Activated CD4-positive, alpha-beta T cell treated with anti-CD3 and anti-CD28 coated beads, Interleukin-2, amount 10 ng/mL, durations not matched to agents 24 days and 14 days (primary cell): ENCODE measurements at places on chromosomes 4 and X. TPM values are rescaled to one million over a fixed set of nuclear protein-coding genes. Genes with fewer than 3 reads are reported as not detected.

- peaks cover 8% of the 10 kb centered on the region for H3K27me3 ChIP-seq
- peak; percentile 59 for DNase-seq
- no peak overlapping the region for H3K27ac ChIP-seq
- no peak overlapping the region for H3K4me3 ChIP-seq
- no peaks in the 10 kb centered on the region for H3K36me3 ChIP-seq
Measured at GRCh38 chr4:78691971-78692821, 84.0 kb upstream of the BMP2K start.

The SHISA3 gene
- 0.09 and 0.23 TPM in 2 replicates for total RNA-seq

GRCh38 chrX:115330498-115331168 is 41.1 kb downstream of the LUZP4 start:
- H3K4me3 ChIP-seq, result no peak overlapping the region
- DNase-seq, result peak; percentile 63
- no peaks in the 10 kb centered on the region for H3K36me3 ChIP-seq
- H3K27ac ChIP-seq, result no peak overlapping the region
- no peaks in the 10 kb centered on the region for H3K27me3 ChIP-seq

DNA sequence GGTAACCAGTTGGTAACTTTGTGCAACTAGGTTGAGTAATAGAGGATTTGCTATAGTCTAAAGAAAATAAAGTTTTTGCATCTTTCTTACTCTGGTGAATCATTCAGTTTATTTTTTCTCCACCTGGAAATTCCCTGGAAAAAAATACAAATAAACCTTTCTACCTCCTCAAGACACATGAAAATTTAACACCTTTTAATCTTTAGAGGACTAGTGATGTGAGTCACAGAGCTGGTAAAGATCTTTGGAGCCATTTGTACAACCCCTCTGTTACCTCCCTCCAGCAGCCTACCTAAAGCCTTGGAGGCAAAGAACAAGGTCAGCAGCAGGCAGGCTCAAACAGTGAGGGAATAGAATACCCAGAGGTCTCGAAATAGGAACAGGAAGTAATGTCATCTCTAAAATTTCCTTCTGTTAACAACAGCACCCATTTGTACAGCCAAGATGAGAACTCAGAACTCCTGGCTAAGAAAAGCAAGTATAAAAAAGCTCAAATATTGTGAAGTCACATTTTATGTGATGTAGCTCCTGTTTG is 10.2 kb upstream of the MAOB start:
- H3K27ac ChIP-seq, result no peak overlapping the region
- H3K36me3 ChIP-seq, result no peaks in the 10 kb centered on the region
- no peaks in the 10 kb centered on the region for H3K27me3 ChIP-seq
- no peak overlapping the region for H3K4me3 ChIP-seq

The RAI2 gene
- total RNA-seq, result 0.14 and 0.16 TPM in 2 replicates

GRCh38 chr4:16160457-16160856 is 65.8 kb downstream of the TAPT1 start:
- H3K27me3 ChIP-seq, result no peaks in the 10 kb centered on the region
- no peak overlapping the region for H3K4me3 ChIP-seq
- DNase-seq, result no peak
- no peak overlapping the region for H3K27ac ChIP-seq
